ENCODE measurements at places on chromosomes 6 and 20.
A peak's percentile ranks its signal among the peaks of the same experiment; 100 is the strongest.

GRCh38 chr6:42278131-42278853 lies 60.6 kb upstream of the MRPS10 start:
- DNase-seq, result no peak

DNA sequence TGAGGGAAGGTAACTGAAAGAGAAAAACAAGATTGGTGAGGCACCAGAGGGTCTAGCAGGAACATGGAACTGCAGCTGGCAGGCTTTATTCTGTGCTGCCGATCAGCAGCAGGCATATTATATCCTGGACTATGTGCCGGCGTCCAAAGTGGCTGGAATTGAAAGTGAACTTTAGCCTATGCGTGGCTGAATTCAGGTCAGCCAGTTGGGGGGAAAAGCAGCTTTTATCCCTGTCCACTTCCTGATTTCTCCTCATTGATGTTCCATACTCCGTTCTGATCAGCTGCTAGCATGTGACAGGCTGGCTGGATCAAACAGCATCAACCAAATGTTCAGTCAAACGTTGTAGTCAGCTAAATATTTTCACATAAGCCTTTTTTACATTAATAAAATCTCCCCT lies 99.0 kb downstream of the CAP2 start:
- no peak for DNase-seq

DNA sequence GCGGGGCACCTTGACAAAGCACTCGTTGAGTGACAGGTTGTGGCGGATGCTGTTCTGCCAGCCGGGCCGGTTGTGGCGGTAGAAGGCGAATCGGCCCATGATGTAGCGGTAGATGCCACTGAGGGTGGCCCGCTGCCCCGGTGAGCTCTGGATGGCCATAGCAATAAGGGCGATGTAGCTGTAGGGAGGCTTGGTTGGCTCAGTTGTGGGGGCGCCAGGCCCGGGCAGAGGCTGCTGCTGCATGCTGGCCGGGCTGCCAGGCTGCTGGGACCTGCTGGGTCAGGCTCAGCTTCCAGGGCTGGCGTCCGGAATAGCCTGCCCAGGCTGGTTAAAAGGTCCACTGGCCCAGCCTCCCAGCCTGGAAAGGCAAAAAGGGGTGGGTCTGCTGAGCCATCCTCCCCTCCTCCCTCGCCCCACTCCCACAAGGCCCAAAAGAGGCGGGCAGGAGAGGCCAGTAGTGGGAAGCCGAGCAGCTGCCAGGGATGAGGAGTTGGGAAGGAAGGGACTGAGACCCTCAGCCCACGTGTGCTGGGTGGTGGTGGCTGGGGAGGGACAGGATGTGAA lies at the start of gene FOXS1:
TSS of gene FOXS1 (minus strand) at position 305 of the 564 bp plus-strand sequence. CDS start at position 243, 62 bp downstream.
- DNase-seq, result no peak

DNA sequence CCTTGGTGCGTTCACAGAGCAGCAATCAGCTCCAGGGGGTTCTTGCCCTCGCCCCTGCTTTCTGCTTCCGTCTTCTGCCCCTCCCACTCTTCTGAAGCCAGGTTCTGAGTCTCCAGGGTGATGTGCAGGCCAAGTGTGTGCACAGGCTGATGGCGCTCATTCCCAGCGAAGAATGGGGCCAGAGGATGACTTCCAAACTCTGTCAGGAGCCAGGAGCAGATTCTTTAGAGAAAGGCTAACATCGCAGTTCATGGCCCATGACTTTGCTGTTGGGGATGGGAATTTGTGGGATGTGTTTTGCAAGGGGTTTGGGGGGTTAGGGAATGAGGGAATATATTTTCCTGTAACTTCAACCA lies 56.1 kb upstream of the CCN6 start:
- no peak for DNase-seq

DNA sequence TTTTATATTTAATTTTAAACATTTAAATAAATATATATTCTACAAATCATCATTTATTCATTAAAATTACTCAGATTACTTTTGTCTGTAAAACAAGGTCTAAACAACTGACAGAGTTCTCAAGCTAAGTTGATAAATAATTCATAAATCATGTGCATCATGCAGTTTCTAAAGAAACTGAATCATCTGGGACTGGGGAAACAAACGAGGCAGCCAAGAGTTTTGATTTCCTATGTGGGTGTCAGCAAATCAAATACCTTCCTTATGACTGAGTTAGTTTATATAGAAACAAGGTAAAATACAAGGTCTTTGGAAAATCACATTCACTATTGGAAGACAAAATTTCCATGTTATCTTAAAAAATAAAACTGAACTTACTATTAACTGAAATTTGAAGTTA lies 149.9 kb upstream of the BEND6 start:
- DNase-seq, result no peak

- no peak for DNase-seq
These were observed 745.7 kb downstream of the MAFB start for GRCh38 chr20:39943336-39943735.

- no peak for DNase-seq
These were observed 24.9 kb upstream of the VEGFA start for GRCh38 chr6:43744931-43745727.

- DNase-seq, result peak; percentile 39
These were observed 7.9 kb downstream of the SOX4 start for GRCh38 chr6:21601339-21601923.

GRCh38 chr6:17299222-17299621 lies 18.1 kb downstream of the RBM24 start:
- DNase-seq, result no peak

DNA sequence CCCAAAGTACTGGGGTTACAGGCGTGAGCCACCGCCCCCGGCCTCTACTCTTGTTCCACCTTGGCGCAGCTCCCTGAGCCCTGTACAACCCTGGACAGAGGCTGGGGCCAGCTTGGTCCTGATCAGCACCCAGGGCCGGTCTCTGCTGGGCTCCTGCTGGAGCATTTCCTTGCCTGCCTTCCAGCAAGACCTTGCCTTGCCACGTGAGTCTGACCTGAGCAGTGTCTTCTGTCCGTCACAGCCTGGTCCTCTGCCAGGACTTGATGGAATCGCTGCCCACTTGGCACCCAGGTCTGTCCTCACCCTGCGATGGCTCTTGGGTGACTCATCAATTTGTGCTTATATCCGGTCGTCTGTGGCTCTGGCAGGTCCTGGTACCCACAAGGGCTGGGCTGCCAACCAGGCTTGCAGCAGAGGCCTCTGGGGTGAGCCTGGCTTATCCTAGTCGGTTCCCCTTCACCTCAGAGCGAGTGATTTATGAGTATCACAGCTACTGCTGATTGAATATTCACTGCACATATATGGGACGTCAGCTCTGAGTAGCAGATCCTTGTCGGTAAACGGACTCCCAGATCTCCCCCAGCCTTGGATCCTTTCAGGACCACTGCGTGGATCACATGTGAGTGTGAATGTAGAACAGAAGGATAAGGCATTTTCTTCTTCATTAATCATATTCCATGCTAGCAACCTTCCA lies 10.1 kb upstream of the SULF2 start:
- DNase-seq, result no peak

- peak; percentile 79 for DNase-seq
These were observed 29.2 kb upstream of the ZNFX1 start for GRCh38 chr20:49306903-49307620.

- no peak for DNase-seq
These were observed 16.0 kb downstream of the THBS2 start for GRCh38 chr6:169237496-169238134.
